CD4-positive, alpha-beta T cell (primary cell): ENCODE measurements at places on chromosomes 5 and 9. TPM values are rescaled to one million over a fixed set of nuclear protein-coding genes. Genes with fewer than 3 reads are reported as not detected.

DNA sequence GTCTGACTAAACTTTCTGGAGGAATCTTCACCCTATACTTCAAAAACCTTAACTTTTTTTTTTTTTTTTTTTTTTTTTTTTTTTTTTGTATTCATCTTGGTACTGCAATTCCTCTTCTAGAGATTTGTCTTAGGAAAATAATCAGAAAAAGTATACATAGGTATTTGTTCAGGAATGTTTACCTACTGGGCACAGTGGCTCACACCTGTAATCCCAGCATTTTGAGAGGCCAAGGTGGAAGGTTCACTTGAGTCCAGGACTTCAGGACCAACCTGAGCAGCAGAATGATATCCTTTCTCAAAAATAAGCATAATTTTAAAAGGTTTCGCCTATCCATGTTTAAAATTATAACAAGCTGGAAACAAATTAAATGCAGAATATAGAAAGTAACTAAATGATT, 33.3 kb upstream of the NREP start:
- no peaks in the 10 kb centered on the region for H3K27me3 ChIP-seq
- no peak for DNase-seq
- no peak overlapping the region for H3K27ac ChIP-seq
- no peak overlapping the region for H3K4me3 ChIP-seq

Gene ARHGEF37
- total RNA-seq = 0.41 TPM

GRCh38 chr9:129507805-129508204, 113.1 kb downstream of the C9orf50 start:
- H3K4me1 ChIP-seq = no peaks in the 10 kb centered on the region
- no peak overlapping the region for H3K27ac ChIP-seq
- peaks cover 5% of the 10 kb centered on the region for H3K36me3 ChIP-seq
- no peaks in the 10 kb centered on the region for H3K27me3 ChIP-seq
- no peak for DNase-seq

Gene PFN3
- not detected for total RNA-seq

Gene C9orf50
- not detected for total RNA-seq

- no peak overlapping the region for H3K27ac ChIP-seq
- H3K4me3 ChIP-seq = no peak overlapping the region
- H3K27me3 ChIP-seq = peaks cover 19% of the 10 kb centered on the region
- peak; percentile 24 for DNase-seq
Observed at GRCh38 chr9:84271531-84271900, 69.0 kb downstream of the SLC28A3 start.

- H3K27me3 ChIP-seq = no peaks in the 10 kb centered on the region
- no peak for DNase-seq
- peaks cover 7% of the 10 kb centered on the region for H3K36me3 ChIP-seq
- no peaks in the 10 kb centered on the region for H3K4me1 ChIP-seq
Observed at GRCh38 chr5:88281322-88281721, 12.7 kb upstream of the TMEM161B start.

Gene PCDHGB1
- not detected for total RNA-seq

DNA sequence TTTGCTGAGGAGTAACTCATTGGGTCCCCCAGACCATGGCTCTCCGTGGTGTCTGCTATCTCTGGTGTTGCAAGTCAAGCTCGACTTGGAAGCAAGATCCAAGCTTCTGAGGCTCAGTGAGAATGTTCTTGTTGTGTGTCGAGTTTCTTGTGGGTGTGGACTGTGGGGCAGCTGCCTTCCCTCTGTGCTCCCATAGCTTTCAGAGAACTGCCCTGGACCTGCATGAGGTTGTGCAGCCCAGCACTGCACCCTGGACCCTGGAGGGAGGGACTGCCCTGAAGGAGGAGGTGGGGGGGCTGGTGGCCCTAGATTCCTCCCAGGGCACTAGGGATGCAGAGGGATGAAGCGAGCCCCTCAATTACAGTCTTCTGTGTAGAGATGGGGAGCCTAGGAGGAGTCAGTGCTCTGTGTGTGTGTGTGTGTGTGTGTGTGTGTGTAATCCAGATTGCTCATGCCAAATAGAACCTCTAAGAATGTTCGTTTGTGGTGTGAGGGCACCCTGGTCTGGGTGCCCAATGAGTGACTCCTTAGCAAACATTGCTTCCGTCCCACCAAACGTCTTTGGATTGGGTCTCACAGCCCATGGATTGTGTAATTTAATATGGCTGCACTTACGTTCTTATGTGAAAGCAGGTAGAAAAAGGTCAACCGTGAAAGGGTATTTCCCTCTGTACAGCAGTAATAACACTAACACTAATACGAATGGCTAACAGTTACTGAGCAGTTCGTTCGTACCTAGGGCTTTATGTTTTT, 143.3 kb upstream of the LMX1B start:
- H3K27me3 ChIP-seq = no peaks in the 10 kb centered on the region
- H3K36me3 ChIP-seq = no peaks in the 10 kb centered on the region
- H3K4me1 ChIP-seq = peaks cover 76% of the 10 kb centered on the region
- peak overlapping the region; percentile 56 for H3K27ac ChIP-seq
- no peak for DNase-seq

Gene HSPB3
- total RNA-seq = not detected

DNA sequence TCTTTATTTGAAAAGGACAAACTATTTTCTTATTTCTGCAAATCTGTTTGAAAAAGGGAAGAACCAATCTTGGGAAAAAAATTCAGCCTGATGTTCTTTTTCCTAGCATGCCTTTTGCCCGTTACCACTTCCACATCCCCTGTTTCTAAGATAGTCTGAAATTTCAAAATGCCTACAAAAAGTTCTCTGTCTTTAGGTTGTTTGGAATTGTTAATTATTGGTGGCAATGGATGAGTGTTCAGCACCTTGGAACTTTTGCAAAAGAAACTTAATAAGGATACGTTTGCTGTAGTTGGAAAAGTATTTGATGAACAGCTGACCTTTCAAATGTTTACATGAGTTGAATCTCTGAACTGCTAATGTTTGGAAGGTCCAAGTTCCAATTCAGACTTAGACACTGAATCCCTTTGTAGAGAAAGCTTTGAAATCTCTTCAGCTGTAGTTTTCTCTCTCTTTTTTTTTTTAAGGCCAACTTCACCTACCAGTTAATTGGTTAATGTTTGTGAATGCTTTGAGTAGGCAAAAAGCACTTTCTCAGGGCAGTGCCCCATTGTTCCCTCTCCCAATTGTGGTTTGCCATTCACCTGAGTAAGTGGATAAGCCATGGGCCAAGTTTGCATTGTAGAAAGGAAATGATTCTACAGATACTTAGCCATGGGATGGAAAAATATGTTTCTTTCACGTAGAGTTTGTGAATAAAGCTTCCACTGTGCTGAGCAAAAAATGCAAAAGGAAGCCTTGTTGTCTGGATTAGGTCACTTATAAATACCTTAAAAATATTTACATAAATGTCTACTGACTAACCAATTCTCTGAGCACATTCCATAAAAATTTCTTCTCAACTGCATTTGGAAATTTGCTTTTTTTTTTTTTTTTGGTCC, 156.4 kb upstream of the ELL2 start:
- H3K4me3 ChIP-seq = no peak overlapping the region
- no peaks in the 10 kb centered on the region for H3K36me3 ChIP-seq
- H3K27me3 ChIP-seq = no peaks in the 10 kb centered on the region
- H3K4me1 ChIP-seq = no peaks in the 10 kb centered on the region
- no peak overlapping the region for H3K27ac ChIP-seq

DNA sequence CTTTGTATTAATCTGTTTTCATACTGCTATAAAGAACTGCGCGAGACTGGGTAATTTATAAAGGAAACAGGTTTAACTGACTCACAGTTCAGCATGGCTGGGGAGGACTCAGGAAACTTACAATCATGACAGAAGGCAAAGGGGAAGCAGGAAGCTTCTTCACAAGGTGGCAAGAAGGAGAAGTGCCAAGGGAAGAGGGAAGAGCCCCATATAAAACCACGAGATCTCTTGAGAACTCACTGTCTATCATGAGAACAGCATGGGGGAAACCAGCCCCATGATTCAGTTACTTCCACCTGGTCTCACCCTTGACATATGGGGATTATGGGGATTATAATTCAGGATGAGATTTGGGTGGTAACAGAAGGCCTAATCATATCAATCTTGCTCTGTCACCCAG, 60.9 kb upstream of the CHD1 start:
- no peak for DNase-seq
- no peak overlapping the region for H3K4me3 ChIP-seq
- no peaks in the 10 kb centered on the region for H3K4me1 ChIP-seq
- no peak overlapping the region for H3K27ac ChIP-seq
- no peaks in the 10 kb centered on the region for H3K27me3 ChIP-seq

DNA sequence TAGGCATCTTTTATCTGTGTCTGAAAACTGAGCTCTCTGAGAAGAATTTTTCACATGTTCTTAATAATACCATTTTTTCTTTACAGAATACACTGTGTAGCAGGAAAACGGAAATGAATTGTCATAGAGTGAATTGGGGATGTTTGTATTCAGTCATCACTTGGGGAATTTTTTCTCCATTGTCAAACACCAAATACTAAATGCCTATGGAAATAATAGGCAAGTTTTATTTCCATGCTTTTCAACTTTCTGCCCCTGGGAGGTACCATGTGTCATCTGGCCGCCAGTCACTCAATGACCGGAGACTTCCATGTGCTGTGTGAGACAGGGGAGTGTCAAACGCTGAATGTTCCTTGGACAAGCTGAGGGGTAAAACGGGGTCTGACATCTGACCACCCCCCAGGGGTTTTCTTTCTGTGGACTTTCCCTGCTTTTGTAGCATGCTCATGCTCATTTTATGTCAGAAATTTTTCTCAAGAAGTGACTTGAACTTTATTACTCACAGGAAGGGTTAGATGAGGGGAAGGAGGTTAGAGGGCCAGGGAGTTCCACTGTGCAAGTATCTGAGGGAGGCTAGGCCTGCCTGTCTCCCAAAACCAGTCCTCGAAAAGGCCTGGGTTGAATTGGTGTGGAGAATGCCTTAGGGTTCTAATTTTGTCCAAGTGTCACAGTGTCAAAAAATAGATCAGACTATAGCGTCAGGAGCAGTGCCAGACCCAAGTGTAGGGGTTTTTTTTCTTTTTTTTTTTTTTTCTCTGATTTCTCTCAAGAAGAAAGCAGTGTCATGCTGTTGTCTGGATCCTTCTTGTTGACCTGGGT, 438.6 kb downstream of the AGTPBP1 start:
- DNase-seq = no peak

GRCh38 chr5:103119070-103119764, 721 bp downstream of the GIN1 start:
- H3K27me3 ChIP-seq = no peaks in the 10 kb centered on the region
- peak overlapping the region; percentile 92 for H3K27ac ChIP-seq
- peak overlapping the region; percentile 86 for H3K4me3 ChIP-seq
- no peaks in the 10 kb centered on the region for H3K36me3 ChIP-seq
- peaks cover 13% of the 10 kb centered on the region for H3K4me1 ChIP-seq
- DNase-seq = no peak

DNA sequence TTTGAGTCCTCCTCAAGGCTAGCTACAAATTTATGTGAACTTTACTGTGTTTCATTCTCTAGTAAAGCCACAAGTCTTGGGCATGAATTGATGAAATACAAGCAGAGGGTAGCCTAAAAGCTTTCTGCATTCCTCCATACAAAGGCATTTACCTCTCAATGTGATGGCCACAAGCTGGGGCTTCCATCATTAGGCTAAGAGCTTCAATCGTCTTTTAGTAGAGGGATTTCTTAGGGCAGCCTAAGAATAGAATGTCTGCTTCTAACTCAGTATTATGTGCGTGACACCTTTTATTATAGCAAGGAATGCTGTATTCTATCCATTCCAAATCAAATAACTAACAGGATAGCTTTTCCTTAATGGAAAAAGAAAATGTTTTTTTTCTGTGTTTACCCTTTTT, 3.7 kb downstream of the PLAC8L1 start:
- H3K27me3 ChIP-seq = no peaks in the 10 kb centered on the region
- no peaks in the 10 kb centered on the region for H3K36me3 ChIP-seq
- DNase-seq = no peak
- H3K27ac ChIP-seq = no peak overlapping the region
- H3K4me1 ChIP-seq = no peaks in the 10 kb centered on the region

Gene ANKRD31
- 0.56 TPM for total RNA-seq

- no peak overlapping the region for H3K27ac ChIP-seq
- no peak for DNase-seq
- H3K4me1 ChIP-seq = peaks cover 46% of the 10 kb centered on the region
- H3K27me3 ChIP-seq = no peaks in the 10 kb centered on the region
- no peak overlapping the region for H3K4me3 ChIP-seq
Observed at GRCh38 chr9:136096505-136097001, 1.5 kb upstream of the NACC2 start.

- no peaks in the 10 kb centered on the region for H3K4me1 ChIP-seq
- no peaks in the 10 kb centered on the region for H3K36me3 ChIP-seq
- no peaks in the 10 kb centered on the region for H3K27me3 ChIP-seq
- no peak overlapping the region for H3K4me3 ChIP-seq
- DNase-seq = no peak
Observed at GRCh38 chr5:122967625-122968024, 68.9 kb downstream of the PPIC start.

DNA sequence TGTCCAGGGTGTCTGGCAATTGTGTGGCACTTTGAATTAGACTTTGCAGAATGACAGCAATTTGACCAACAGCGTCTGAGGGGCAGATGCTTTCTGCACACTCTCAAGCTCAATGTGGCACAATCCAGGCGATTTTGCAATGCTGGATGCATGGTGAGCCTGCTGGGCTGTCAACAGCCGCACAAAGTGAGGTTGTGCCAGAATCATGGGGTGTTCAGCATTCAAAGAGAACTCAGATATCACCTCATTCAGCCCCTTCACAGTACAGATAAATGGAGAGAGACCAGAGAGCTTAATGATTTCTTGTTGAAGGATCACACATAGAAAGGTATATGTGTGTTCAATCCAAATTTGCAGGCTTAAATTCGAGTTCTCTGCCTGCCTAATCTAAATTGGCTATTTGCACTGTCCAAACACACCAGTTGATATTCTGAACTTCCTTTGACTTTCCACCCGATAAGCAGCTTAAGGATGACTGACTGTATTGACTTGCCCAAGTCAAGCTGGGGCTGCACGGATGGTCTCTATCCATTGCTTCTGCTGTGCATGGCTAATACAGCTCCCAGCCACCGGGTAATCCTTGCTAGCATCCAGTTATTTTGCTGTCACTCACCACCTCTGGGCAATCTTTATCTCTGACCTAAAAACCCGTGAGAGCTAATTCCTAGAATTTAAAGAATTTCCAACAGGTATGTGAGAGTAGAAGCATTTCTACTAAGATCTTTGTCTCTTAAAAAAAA, 157.9 kb upstream of the TAS2R1 start:
- no peaks in the 10 kb centered on the region for H3K36me3 ChIP-seq
- no peak overlapping the region for H3K27ac ChIP-seq
- H3K4me1 ChIP-seq = no peaks in the 10 kb centered on the region
- no peak overlapping the region for H3K4me3 ChIP-seq

Gene LRRC19
- not detected for total RNA-seq
